Dermis lymphatic vessel endothelial cell (primary cell): ENCODE measurements at places on chromosomes 4 and X. TPM values are rescaled to one million over a fixed set of nuclear protein-coding genes. Genes with fewer than 3 reads are reported as not detected.

The ADAM29 gene
- not detected in 2 replicates for total RNA-seq

The CFAP299 gene
- total RNA-seq: not detected in 2 replicates

The SYNPO2 gene
- total RNA-seq: 0.11 and 0.52 TPM in 2 replicates

The PPARGC1A gene
- total RNA-seq: 0.34 and 0.76 TPM in 2 replicates

The FAM184B gene
- not detected in 2 replicates for total RNA-seq

The MAGIX gene
- 0.43 and 0.76 TPM in 2 replicates for total RNA-seq

The SCML2 gene
- 2.1 and 2.2 TPM in 2 replicates for total RNA-seq
